Mononuclear cell (primary cell): ENCODE measurements at places on chromosomes 11 and 22. TPM values are rescaled to one million over a fixed set of nuclear protein-coding genes. Genes with fewer than 3 reads are reported as not detected.

The OR8H2 gene
- not detected for total RNA-seq

The EHF gene
- total RNA-seq = 0.10 TPM

The JHY gene
- total RNA-seq = 2.3 TPM

The SLN gene
- not detected for total RNA-seq

The RNF141 gene
- total RNA-seq = 30.6 TPM

The CFAP68 gene
- 13.2 TPM for total RNA-seq

The C2CD3 gene
- total RNA-seq = 23.3 TPM

The LRP4 gene
- total RNA-seq = not detected

The GAS2L1 gene
- total RNA-seq = 7.9 TPM

The RIMBP3C gene
- total RNA-seq = 0.10 TPM

The LUZP2 gene
- not detected for total RNA-seq

The MMP27 gene
- total RNA-seq = not detected

The JAML gene
- 90.4 TPM for total RNA-seq

The SMC1B gene
- total RNA-seq = 0.10 TPM

The NCF4 gene
- 22.8 TPM for total RNA-seq

The VSIG10L2 gene
- not detected for total RNA-seq

The RFPL2 gene
- total RNA-seq = 0.10 TPM

The SORL1 gene
- 216 TPM for total RNA-seq

The TRIM51 gene
- total RNA-seq = not detected

The C22orf42 gene
- total RNA-seq = 0.10 TPM

The AQP11 gene
- 0.10 TPM for total RNA-seq

The RBMXL2 gene
- total RNA-seq = not detected

The PRG3 gene
- total RNA-seq = not detected

The CNGA4 gene
- total RNA-seq = 0.21 TPM

The PNPLA5 gene
- not detected for total RNA-seq

The HSPB2 gene
- not detected for total RNA-seq

The P2RY6 gene
- 0.42 TPM for total RNA-seq

The PRODH gene
- not detected for total RNA-seq

The APOBEC3G gene
- total RNA-seq = 31.3 TPM

The VPREB1 gene
- total RNA-seq = not detected

The DNAJB13 gene
- not detected for total RNA-seq

The CD6 gene
- 176 TPM for total RNA-seq

The TSPAN18 gene
- 8.5 TPM for total RNA-seq

The TTLL1 gene
- 2.8 TPM for total RNA-seq

The PLEKHA7 gene
- 1.7 TPM for total RNA-seq

The UBE2L3 gene
- total RNA-seq = 28.0 TPM

The DEPDC7 gene
- total RNA-seq = 1.6 TPM

The KRTAP5-9 gene
- total RNA-seq = not detected
